Midbrain (tissue), 1 donor: ENCODE measurements at places on chromosomes 1 and 21.

DNA sequence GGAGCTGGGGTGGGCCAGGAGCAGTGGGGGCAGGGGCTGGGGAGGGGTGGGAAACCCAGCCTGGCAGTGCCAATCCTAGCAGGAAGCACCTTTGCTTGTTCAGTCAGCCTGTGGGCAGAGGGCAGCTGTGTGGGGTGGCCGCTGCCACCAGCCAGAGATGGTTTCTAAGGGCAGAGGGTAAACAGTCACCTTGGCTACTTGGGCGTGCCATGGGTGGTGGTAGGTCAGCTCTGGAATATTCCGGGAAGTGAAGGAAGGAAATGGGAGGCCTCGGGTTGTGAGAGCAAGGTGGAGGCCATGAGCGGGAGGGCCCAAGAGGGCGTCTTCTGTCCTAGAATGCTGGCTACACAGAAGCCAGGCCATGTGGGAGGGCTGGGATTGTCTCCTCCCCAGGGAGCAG lies 20.7 kb upstream of the WNT4 start:
- DNase-seq, result no peak

- no peak for DNase-seq
Observed at GRCh38 chr1:70812442-70813109, 235.0 kb downstream of the PTGER3 start.

GRCh38 chr1:18886003-18886335 lies 16.4 kb downstream of the ALDH4A1 start:
- DNase-seq, result no peak

DNA sequence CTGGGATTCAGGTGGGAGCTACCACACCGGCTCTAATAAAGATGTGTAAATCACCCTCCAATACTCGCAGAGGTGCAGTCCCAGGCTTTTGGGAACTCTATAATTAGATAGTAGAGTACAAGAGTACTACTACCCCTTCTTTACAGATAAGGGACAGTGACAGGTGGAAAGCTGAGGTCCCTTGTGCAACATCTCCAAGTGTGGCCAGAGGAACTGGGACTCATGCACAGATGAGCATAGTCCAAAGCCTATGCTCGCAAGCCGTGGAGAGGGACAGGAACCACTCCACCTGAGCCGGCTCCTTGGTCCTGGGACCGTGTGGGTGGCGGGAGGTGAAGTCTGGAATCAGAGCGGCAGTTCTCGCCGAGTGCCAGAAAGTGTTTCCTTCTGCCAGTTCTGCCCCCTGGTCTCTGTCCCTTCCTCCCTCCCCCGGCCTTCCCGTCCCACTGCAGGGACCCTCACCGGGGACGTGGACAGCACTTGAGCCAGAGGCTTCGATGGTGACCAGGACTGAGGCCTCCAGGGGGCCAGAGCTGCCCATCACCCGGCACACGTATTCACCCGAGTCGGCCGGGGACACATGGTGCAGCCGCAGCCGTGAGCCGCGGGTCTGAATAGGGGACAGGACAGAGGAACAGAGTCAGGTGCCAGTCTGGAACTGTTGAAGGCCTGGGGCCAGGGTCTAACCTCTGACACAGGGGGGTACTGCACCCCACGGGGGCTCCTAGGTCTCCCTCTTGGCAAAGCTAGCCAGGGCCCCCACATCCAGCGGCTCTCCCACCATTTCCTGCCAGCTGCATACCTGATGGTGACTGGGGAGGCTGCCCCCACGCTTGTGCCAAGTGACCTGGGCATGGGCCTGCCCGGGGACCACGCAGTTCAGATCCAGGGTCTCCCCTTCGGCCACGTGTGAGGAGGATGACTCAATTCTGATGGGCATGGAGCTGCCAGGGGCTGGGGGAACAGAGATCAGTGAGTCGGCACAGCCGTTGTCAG lies 33.9 kb downstream of the LDLRAD2 start:
- no peak for DNase-seq

GRCh38 chr1:204567071-204567470 lies 50.9 kb downstream of the MDM4 start:
- no peak for DNase-seq

DNA sequence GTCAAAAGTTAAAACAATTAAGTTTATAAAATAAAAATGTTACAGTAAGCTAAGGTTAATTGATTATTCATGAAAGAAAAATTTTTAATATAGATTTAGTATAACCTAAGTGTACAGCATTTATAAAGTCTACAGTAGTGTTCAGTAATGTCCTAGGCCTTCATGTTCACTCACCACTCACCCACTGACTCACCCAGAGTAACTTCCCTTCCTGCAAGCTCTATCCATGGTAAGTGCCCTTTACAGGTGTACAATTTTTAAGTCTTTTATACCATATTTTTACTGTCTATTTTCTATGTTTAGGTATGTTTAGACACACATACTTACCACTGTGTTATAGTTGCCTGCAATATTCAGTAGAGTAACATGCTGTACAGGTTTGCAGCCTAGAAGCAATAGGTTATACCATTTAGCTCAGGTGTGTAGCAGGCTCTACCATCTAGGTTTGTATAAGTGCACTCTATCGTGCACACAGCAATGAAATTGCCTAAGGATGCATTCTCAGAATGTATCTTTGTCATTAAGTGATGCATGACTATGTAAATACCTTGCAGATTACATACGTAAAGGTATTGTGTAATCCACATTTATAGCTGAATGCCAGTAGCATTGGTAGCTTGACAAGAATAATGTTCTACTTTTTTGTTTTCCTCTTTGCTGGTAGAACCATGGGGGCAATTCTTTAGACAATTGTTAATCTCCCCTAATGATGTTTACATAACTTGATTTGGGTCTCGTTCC lies 35.7 kb upstream of the GPR88 start:
- DNase-seq, result no peak

DNA sequence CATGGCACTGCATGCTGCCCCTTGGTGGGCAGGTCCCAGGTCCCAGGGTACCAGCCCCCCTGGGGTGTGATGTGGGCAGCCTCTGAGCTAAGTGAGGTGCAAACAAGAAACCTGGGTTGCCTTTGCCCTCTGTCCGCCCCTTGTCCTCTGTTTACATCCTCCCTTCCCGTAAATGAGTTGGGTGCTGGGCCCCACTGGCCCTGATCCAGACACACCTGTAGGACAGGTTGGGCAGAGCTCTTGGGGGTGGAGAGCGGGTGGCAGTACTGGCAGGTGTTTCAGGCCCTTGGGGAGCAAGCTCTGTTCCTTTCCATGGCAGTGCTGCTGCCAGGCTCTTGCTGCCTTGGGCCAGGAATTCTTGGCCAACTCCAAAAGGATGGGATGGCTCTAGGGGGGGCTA lies 35.8 kb downstream of the ELF3 start:
- DNase-seq, result no peak

DNA sequence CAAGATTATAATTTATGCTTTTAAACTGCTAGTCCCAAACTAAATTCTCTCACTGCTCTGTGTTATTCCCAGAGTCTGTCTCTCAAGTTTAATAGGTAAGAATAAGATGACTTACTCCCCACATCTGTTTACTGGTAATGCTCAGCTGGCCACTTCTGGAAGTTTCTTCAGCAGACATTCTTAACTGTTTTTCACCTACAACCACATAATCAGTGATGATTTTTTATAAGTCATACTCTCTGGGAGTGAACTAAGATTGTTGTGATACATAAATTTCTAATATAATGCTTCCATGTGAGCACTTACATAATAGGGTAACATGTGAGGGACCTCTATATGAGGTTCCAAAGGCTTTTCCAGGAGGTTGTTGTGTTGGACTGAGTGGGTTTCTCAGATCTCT lies 8.7 kb downstream of the SLAMF7 start:
- no peak for DNase-seq

- no peak for DNase-seq
Observed at GRCh38 chr1:35591211-35591610, 18.1 kb downstream of the TFAP2E start.

GRCh38 chr21:42247716-42248115 lies 28.8 kb downstream of the ABCG1 start:
- no peak for DNase-seq

DNA sequence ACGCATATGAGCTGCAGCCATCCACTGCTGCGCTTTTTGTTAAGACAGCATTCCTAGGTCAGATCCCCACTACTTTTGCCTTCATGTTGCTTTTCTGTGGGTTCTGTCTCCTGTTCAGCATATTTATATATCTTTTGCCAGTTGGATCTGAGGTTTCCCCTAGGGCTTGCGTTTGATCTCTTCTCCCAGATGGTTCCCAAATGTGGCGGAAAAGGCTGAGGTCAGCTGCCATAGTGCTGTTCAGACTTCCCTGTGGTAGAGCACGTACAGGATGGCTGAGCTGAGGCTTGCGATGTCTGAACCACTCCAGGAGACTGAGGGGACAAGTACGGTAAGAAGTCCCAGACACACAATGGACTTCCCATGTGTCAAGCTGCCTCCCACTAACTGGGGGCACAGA lies 39.8 kb downstream of the COL6A1 start:
- no peak for DNase-seq

DNA sequence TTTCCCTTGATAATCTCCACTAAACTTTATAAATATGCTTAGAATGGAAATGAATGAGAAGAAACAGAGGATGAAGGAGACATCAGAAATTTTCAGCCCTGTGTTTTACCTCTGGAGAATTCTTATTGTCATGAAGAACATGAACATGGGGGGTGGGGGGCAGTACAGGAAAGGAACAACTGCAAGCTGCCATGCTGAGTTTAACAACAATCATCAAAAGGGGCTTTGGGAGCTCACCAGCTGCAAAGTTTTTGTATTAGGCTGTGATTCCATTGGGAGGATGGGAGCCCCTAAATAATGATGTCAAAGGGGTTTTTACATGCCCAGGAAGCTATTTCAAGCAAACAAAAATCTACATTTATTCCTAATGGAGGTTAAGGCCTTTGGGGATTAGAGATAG lies 103.3 kb downstream of the AKT3 start:
- no peak for DNase-seq
